Endothelial cell of umbilical vein (primary cell): ENCODE measurements at places on chromosomes 16 and 17. TPM values are rescaled to one million over a fixed set of nuclear protein-coding genes. Genes with fewer than 3 reads are reported as not detected.
A peak's percentile ranks its signal among the peaks of the same experiment; 100 is the strongest.

DNA sequence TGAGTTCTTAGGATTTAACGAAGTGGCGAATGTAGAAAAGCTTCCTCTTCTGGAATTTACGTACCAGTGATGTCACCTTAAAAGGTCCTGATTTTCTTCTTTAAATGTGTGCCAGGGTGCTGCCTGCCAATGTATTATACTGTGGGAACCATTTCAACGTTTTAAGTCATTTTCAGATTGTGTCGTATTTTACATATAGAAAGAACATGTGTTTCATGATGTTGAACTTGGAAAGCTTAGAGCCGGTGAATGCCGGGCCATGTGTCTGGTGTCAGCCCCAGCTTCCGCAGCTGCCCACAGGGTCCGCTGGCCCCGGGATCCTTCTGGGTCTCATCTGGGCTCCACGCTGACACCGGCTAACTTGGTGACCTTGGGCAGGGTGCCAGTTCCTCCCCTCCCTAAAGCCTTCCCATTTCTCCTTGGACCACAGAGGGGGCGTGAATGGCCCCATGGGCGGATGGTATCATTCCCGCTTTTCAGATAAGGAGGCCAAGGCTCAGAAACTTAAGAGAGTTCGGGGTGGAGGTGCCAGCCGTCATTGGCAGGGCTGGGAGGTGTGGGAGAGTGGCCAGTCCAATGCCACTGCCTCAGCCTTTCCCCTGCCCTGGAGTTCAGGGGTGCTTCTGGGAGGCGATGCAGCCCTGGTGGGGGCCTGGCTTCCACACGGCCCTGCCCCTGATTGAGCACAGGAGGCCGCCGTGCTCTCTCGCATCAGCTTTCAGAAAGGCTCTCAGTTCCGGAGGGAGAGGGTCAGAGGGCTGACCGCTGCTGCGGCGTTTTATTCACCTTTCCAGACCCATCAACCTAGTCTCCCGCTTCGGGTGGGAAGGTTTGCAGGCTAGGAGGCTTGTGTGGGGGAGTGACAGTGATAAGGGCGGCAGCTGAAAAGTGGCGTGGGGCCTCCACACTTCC lies 68.8 kb upstream of the CIBAR2 start:
- H3K27me3 ChIP-seq, result no peaks in the 10 kb centered on the region
- peaks cover 3% of the 10 kb centered on the region for H3K36me3 ChIP-seq
- no peaks in the 10 kb centered on the region for H3K4me1 ChIP-seq
- H3K27ac ChIP-seq, result no peak overlapping the region

- no peaks in the 10 kb centered on the region for H3K36me3 ChIP-seq
- no peak overlapping the region for H3K27ac ChIP-seq
- no peak overlapping the region for H3K4me3 ChIP-seq
- no peaks in the 10 kb centered on the region for H3K27me3 ChIP-seq
These were observed 1037.2 kb downstream of the CDH11 start for GRCh38 chr16:64084706-64085105.

GRCh38 chr17:4566785-4567184 lies 6.4 kb upstream of the GGT6 start:
- H3K4me3 ChIP-seq, result no peak overlapping the region
- no peaks in the 10 kb centered on the region for H3K4me1 ChIP-seq
- DNase-seq, result peak; percentile 49
- no peak overlapping the region for H3K27ac ChIP-seq

DNA sequence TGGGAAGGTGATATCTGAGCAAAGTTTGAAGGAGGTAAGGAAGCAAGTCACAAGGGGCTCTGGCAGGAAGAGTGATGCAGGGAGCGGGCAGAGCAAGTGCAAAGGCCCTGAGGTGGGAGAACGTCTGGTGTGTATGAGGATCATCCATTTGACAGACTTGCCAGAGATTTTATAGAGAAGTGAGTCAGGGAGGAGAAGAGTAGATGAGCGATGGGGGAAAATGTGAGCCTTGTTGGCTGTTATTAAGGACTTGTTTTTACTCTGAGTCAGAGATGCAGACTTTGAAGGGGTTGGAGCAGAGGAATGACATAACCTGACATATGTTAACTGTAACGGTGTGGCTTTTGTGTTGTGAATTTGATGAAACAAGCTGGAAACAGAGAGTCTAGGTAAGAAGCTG lies 3.5 kb upstream of the CLEC10A start:
- H3K4me1 ChIP-seq, result peaks cover 5% of the 10 kb centered on the region
- no peak overlapping the region for H3K27ac ChIP-seq
- no peaks in the 10 kb centered on the region for H3K27me3 ChIP-seq
- no peaks in the 10 kb centered on the region for H3K36me3 ChIP-seq
- no peak overlapping the region for H3K4me3 ChIP-seq

GRCh38 chr16:77645764-77646163 lies 76.5 kb upstream of the NUDT7 start:
- no peak overlapping the region for H3K4me3 ChIP-seq
- DNase-seq, result no peak
- no peak overlapping the region for H3K27ac ChIP-seq
- H3K4me1 ChIP-seq, result no peaks in the 10 kb centered on the region
- H3K36me3 ChIP-seq, result no peaks in the 10 kb centered on the region
- H3K27me3 ChIP-seq, result peaks cover 1% of the 10 kb centered on the region

GRCh38 chr17:59651346-59651745 lies 31.7 kb downstream of the CLTC start:
- peaks cover 8% of the 10 kb centered on the region for H3K4me1 ChIP-seq
- H3K4me3 ChIP-seq, result no peak overlapping the region
- peaks cover 15% of the 10 kb centered on the region for H3K36me3 ChIP-seq
- H3K27ac ChIP-seq, result no peak overlapping the region
- H3K27me3 ChIP-seq, result no peaks in the 10 kb centered on the region

GRCh38 chr16:80463326-80463725 lies 77.5 kb upstream of the DYNLRB2 start:
- no peaks in the 10 kb centered on the region for H3K27me3 ChIP-seq
- no peak overlapping the region for H3K27ac ChIP-seq
- H3K4me3 ChIP-seq, result no peak overlapping the region
- no peaks in the 10 kb centered on the region for H3K4me1 ChIP-seq

DNA sequence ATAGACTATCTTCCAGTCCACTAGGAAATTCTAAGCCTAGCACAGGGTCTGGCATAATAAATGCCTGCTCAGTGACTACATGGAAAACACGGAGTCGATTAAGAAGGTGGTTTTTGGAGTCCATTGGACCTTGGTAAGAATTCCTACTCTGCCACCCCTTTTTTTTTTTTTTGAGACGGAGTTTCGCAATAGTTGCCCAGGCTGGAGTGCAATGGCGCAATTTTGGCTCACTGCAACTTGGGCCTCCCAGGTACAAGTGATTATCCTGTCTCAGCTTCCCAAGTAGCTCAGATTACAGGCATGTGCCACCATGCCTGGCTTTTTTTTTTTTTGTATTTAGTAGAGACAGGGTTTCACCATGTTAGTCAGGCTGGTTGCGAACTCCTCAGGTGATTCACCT lies 123.2 kb downstream of the HS3ST2 start:
- no peaks in the 10 kb centered on the region for H3K27me3 ChIP-seq
- H3K4me3 ChIP-seq, result no peak overlapping the region
- no peaks in the 10 kb centered on the region for H3K36me3 ChIP-seq
- peaks cover 9% of the 10 kb centered on the region for H3K4me1 ChIP-seq
- no peak overlapping the region for H3K27ac ChIP-seq
- DNase-seq, result no peak

DNA sequence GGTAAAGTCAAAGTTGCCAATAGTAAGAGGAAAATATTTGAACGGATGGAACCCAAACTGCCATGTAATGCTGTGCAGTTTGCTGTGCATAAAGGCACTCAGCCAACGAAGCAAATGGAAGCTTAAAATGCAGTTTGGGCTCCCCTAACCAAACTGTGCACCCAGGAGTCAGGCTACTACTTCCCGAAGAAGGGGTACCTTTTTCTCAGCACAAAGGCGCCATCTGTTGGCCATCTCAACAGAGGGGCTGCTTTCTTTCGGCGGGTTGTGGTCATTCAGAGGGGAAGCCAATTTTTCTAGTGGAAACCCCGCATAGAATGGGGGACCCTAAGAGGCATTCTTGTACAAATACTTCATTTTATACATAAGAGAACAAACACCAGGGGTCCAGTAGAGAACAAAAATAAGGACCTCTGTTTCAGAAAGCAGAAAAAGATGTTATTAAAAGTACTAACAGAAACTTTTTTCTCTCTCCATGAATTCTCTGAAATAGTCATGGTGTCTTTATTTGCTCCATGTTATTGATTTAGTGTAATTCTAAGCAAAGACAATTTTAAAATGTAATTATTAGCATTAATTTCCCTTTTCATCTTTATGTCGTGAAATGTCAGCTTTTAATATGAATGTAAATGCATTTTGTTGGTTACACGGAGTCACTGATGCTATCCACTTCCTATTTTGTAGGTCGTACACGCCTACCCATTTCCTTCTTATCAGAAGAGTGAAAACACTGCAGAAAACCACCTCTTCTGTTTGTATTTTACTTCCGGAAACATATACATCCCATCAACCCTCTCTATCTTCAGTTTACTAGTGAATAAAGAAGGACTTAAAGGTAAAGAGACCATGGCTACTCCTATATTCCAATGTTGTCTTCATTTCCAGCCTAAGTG lies 453.3 kb downstream of the KCNJ2 start:
- H3K4me3 ChIP-seq, result no peak overlapping the region
- H3K27me3 ChIP-seq, result no peaks in the 10 kb centered on the region
- no peak overlapping the region for H3K27ac ChIP-seq
- H3K4me1 ChIP-seq, result peaks cover 5% of the 10 kb centered on the region
- H3K36me3 ChIP-seq, result no peaks in the 10 kb centered on the region
- peak; percentile 76 for DNase-seq

GRCh38 chr16:3957344-3957980 lies 76.9 kb upstream of the CREBBP start:
- no peak for DNase-seq
- peaks cover 3% of the 10 kb centered on the region for H3K4me1 ChIP-seq
- H3K36me3 ChIP-seq, result no peaks in the 10 kb centered on the region
- no peak overlapping the region for H3K4me3 ChIP-seq

DNA sequence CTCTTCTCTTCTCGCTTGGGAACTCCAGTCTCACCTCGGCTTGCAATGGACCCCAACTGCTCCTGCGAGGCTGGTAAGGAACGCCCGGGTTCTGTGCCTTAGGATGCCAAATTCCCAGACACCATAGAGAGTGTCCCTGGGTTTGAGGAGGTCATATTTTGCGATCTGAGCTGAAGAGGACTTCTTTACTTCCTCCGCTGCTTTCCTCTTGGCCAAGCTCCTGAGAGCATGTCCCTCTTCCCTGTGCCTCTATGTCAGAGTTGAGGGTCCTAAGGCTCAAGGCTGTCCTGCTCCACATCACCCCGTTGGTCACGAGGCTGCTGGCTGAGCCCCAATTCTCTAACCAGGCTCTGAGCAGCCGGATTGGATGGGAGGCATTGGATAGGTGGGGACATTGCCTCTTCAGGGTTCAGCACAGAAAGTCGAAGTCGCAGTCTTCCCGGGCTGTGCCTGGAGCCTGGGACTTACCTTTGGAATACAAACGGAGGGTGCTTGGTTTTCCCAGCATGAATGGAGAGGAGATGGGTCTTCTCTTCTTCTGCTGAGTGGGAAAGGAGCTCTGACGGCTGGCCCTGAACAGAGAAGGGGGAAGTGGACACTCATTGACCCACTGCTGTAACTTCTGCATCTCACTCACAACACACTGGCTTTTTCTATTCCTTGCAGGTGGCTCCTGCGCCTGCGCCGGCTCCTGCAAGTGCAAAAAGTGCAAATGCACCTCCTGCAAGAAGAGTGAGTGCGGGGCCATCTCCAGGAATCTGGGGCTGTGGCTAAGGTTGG lies 416 bp downstream of the MT1H start:
- no peaks in the 10 kb centered on the region for H3K4me1 ChIP-seq
- no peak for DNase-seq
- peaks cover 83% of the 10 kb centered on the region for H3K27me3 ChIP-seq

DNA sequence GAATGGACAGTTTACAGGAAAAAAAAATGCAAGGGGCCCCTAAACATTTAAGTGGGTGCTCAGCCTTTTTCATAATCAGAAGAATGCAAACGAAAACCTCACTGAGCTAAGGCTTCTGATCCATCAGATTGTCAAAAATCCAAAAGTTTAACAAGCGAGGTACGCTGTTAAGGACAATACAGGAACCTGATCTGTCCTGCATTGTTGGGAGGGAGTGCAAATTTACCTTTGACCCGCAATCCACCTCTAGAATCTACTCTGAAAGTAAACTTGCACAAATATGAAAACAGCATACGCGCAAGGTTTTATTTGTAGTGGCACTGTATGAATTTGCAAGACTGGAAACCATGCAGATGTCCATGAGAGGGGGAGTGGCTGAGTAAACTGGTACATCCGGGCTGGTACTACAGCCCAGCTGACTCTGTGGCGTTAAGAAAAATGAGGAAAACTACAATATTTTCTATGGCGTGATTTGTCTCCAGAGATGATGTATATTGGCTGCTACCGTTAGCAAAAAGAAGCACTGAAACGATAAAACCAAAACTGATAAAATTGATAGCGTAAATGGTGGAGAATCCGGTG lies 28.8 kb upstream of the ST6GALNAC1 start:
- peak overlapping the region; percentile 45 for H3K4me3 ChIP-seq
- no peaks in the 10 kb centered on the region for H3K36me3 ChIP-seq
- peak overlapping the region; percentile 10 for H3K27ac ChIP-seq
- peaks cover 11% of the 10 kb centered on the region for H3K4me1 ChIP-seq

GRCh38 chr17:50917418-50917743 lies 51.2 kb upstream of the TOB1 start:
- DNase-seq, result no peak
- no peak overlapping the region for H3K27ac ChIP-seq
- H3K36me3 ChIP-seq, result no peaks in the 10 kb centered on the region
- no peak overlapping the region for H3K4me3 ChIP-seq
- H3K27me3 ChIP-seq, result peaks cover 2% of the 10 kb centered on the region

DNA sequence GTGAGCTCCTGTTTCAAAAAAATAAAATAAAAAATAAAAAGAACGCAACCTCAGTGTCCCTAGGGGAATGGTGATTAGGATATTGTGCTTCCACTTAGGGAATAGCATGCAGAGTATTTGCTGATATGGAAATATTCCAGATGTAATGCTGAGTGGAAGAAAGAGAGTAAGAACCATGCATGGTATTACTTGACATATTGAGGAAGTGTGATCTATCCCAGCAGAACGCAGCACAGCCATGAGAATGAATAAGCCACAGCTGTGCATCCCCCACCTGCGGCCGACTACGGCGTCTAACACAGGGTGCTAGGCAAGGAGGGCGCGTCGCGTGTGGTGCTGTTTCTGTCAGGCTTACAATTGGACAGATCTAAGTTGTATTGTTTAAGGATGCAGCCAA lies 49.5 kb downstream of the FOXK2 start:
- no peak overlapping the region for H3K4me3 ChIP-seq
- no peak for DNase-seq
- no peak overlapping the region for H3K27ac ChIP-seq
- H3K36me3 ChIP-seq, result peaks cover 6% of the 10 kb centered on the region

Gene TEKT3
- not detected in 2 replicates for total RNA-seq

Gene SBK1
- 0.51 and 0.60 TPM in 2 replicates for total RNA-seq

Gene ITPRIPL2
- total RNA-seq, result 40.8 and 43.2 TPM in 2 replicates

Gene TEX19
- not detected in 2 replicates for total RNA-seq

Gene PHOSPHO1
- total RNA-seq, result 0.18 TPM in 1 of 2 replicates, not detected in the other
